ENCODE measurements at places on chromosomes 7 and 10. TPM values are rescaled to one million over a fixed set of nuclear protein-coding genes. Genes with fewer than 3 reads are reported as not detected.

GRCh38 chr10:19283786-19284185 lies 235.2 kb downstream of the MALRD1 start:
- no peak overlapping the region for H3K27ac ChIP-seq
- H3K36me3 ChIP-seq: no peaks in the 10 kb centered on the region
- H3K4me1 ChIP-seq: no peaks in the 10 kb centered on the region
- H3K4me3 ChIP-seq: no peak overlapping the region
- H3K27me3 ChIP-seq: no peaks in the 10 kb centered on the region

SLC16A9 gene
- 0.54 TPM for total RNA-seq

- H3K36me3 ChIP-seq: no peaks in the 10 kb centered on the region
- no peak overlapping the region for H3K4me3 ChIP-seq
- no peak for DNase-seq
- no peak overlapping the region for H3K27ac ChIP-seq
- H3K27me3 ChIP-seq: no peaks in the 10 kb centered on the region
- H3K4me1 ChIP-seq: no peaks in the 10 kb centered on the region
Observed at GRCh38 chr10:42933448-42934340, 143.2 kb upstream of the RET start.

TDRD1 gene
- total RNA-seq: not detected

PTF1A gene
- not detected for total RNA-seq

IFIT1B gene
- total RNA-seq: not detected

DNA sequence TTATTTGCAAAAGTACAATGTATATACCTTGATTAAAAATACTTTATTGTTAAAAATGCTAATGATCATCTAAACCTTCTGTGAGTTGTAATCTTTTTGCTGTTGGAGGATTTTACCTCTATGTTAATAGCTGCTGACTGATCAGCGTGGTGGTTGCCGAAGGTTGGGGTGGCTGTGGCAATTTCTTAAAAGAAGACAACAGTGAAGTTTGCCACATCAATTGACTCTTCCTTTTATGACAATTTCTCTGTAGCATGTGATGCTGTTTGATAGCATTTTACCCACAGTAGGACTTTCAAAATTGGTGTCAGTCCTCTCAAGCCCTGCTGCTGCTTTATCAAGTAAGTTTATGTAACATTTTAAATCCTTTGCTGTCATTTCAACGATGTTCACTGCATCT lies 16.9 kb upstream of the ENTPD1 start:
- no peak overlapping the region for H3K4me3 ChIP-seq
- no peaks in the 10 kb centered on the region for H3K27me3 ChIP-seq
- no peak overlapping the region for H3K27ac ChIP-seq
- H3K4me1 ChIP-seq: no peaks in the 10 kb centered on the region
- H3K36me3 ChIP-seq: no peaks in the 10 kb centered on the region

DNA sequence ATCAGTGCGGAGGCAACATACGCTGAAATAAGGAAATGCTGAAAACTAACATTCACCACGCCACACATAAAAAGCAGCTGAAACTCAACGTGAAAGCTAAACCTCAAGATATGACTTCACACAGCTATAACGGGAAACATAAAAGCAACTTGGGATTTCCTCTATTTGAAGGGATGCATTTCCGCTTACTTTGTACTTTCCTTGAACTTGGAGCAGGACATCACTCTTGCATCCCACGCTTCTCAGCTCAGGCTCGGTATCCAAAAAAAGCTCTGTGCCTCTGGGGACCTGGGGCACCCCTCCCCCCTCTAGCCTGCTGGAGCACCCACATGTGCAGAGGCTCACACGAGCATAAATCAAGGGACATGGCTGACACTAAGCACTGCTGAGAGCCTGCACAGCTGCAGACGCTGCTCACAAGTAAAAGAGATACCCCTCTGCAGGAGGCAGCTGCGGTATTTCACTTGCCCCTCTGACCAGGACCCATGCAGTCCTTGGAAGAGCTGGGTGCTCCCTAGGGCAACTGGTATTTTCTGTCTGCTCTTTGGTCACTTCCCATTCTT lies 34.2 kb downstream of the PARD3 start:
- H3K27ac ChIP-seq: no peak overlapping the region
- H3K4me1 ChIP-seq: peaks cover 26% of the 10 kb centered on the region
- H3K4me3 ChIP-seq: no peak overlapping the region
- peaks cover 6% of the 10 kb centered on the region for H3K36me3 ChIP-seq
- no peaks in the 10 kb centered on the region for H3K27me3 ChIP-seq
- no peak for DNase-seq

- H3K27me3 ChIP-seq: no peaks in the 10 kb centered on the region
- H3K36me3 ChIP-seq: no peaks in the 10 kb centered on the region
Observed at GRCh38 chr7:41911792-41912191, 208.9 kb upstream of the INHBA start.

TUBB8 gene
- total RNA-seq: not detected

DNA sequence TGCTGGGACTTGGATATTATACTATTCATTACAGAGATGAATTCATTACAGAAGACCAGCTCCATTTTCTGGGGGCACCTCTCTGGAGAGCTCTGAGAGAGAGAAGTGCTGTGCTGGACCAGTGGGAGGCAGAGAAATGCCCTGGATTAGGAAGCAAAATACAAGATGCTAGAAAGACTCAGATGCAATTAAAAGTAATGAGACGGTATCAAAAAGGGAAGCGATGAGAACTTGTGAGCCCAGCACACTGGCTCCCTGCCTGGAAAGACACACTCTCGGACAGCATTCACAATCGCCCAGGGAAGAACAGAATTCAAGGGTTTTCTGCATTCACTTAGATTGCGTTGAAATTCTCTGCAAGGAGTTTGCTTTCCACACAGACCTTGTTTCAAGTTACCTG lies 3.5 kb upstream of the FRAT2 start:
- peaks cover 19% of the 10 kb centered on the region for H3K4me1 ChIP-seq
- no peaks in the 10 kb centered on the region for H3K27me3 ChIP-seq
- H3K4me3 ChIP-seq: no peak overlapping the region
- H3K27ac ChIP-seq: no peak overlapping the region

SORCS1 gene
- total RNA-seq: 0.54 TPM

TCAF1 gene
- total RNA-seq: 27.2 TPM

DNA sequence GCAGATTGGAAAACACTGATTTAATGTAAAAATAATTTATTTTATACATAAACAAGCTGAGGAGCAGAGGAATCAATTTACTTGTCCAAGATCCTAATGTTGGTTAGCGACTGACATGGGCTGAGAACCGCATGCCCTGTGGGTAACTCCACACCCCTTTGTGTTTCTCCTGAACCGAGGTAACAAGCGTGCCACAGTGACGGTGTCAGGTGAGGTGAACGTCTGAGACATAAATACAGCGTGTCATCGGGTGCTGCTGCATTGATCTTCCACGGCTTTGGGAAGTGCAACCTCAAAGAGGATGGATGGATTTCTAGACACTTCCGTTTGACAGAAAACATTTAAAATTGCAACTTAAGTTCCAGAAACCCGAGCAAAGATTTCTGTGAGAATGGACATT lies 386.8 kb upstream of the ADARB2 start:
- H3K4me1 ChIP-seq: peaks cover 26% of the 10 kb centered on the region
- no peaks in the 10 kb centered on the region for H3K27me3 ChIP-seq
- no peaks in the 10 kb centered on the region for H3K36me3 ChIP-seq
- no peak overlapping the region for H3K27ac ChIP-seq

GARIN1A gene
- total RNA-seq: 2.3 TPM

Data from MCF 10A (cell line).